ENCODE measurements at places on chromosomes 5 and 9.
A peak's percentile ranks its signal among the peaks of the same experiment; 100 is the strongest.

- no peak for DNase-seq
Observed at GRCh38 chr5:405421-405820, 37.6 kb upstream of the EXOC3 start.

- DNase-seq: peak; percentile 27
Observed at GRCh38 chr5:134845335-134845851, 375 bp upstream of the C5orf24 start.

GRCh38 chr5:32190095-32190494, 16.0 kb upstream of the GOLPH3 start:
- peak; percentile 97 for DNase-seq

DNA sequence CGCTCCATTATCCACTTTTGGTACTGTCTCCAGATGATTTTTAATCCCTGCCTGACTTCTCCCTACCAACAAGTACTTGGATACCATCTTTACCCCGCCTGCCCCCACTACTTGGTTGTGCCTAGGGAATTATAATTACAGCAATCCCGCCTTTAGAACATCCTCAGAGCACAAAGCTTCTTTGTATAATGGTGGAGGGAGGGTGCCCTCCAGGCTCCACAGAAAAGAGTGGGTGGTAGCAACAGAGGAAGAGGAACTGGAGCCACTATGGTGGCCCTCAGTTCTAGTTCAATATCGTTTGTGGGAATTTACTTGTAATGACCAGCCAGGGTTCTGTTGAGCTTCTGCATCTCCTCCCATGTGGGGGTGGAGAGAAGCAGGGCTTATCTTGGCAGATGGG, 79.0 kb upstream of the RNF38 start:
- no peak for DNase-seq

- no peak for DNase-seq
Observed at GRCh38 chr5:98785244-98785643, 11.8 kb downstream of the RGMB start.

DNA sequence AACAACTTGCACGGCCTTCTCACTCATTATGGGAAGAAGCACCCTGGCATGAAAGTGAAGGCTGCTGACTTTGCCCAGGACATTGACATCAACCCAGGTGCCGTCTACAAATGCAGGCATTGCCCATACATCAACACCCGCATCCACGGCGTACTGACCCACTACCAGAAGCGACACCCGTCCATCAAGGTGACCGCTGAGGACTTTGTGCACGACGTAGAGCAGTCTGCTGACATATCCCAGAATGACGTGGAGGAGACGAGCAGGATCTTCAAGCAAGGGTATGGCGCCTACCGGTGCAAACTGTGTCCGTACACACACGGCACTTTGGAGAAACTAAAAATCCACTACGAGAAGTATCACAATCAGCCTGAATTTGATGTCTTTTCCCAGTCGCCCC, 65.4 kb downstream of the ZNF462 start:
- DNase-seq: no peak

DNA sequence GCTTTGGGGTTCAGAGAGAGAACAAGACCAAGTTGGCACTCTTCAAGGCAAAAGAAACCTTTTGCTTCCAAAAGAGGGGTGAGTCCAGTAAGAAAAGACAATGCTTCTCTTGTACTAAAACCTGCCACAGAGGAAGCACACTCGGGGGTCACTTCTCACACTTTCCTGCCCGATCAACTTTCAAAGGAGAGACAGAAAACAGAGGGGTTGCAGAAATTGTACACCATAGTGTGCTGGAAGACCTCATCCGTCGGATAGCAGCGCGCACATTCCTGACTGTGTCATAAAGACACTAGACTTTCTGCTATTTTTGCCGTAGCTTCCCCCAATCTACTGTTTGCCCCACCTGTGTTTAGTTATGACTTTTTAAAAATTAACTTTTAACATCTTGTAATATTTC, 66.9 kb downstream of the OR2K2 start:
- DNase-seq: no peak

- peak; percentile 95 for DNase-seq
Observed at GRCh38 chr9:114285166-114285867, 37.6 kb upstream of the ORM1 start.

GRCh38 chr9:121950441-121950840, 142.7 kb downstream of the TTLL11 start:
- DNase-seq: no peak

DNA sequence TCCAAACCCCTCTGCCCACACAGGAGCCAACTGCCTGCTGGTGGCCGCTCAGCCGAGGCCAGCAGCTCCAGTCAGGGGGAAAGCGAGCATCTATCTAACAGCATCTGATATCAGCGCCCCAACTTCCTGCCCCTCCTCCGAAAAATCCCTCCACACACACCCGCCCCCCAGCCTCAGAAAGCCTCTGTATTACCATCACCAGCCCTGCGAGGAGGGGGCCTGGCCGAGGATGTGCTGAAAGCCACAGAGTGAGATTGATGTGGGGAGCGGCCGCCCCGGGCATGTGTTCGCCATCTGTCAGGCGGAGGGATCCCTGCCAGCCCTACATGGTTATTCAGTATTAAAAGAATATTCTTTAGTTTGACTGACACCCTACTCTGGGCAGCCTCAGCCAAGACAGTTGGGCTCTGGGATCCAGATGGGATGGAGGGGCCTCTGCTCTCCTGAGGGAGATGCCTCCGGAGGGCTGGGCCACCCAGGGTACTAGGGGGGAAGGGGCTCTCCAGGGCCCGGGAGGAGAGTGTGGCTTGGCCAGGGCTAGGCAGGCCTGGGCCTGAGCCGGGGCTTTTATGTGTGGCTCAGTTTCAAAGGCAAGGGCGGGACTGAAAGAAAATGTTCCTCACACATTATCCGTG, 98.0 kb downstream of the HSD17B3 start:
- DNase-seq: peak; percentile 85

DNA sequence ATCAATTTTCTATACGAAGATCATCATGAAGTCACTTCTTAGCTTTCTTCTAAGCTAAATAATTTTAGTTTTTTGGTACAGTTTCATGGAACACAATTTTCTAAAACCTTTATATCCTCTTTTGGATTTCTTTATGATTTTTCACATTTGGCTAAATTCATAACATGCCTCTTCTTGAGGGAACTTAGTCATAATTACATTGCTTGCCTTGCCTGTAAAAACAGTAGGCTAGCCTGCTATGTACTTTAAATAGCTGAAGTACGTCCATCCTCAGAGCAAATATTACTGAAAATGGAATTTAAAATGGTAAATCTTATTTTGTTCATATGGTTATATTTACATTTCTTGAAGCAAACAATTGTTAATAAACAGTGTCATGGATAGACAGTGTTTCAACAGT, 225.0 kb downstream of the VPS13A start:
- no peak for DNase-seq

- DNase-seq: no peak
Observed at GRCh38 chr9:92954886-92955285, 7.6 kb downstream of the FGD3 start.

GRCh38 chr9:70035691-70036090, 8.0 kb upstream of the MAMDC2 start:
- no peak for DNase-seq

DNA sequence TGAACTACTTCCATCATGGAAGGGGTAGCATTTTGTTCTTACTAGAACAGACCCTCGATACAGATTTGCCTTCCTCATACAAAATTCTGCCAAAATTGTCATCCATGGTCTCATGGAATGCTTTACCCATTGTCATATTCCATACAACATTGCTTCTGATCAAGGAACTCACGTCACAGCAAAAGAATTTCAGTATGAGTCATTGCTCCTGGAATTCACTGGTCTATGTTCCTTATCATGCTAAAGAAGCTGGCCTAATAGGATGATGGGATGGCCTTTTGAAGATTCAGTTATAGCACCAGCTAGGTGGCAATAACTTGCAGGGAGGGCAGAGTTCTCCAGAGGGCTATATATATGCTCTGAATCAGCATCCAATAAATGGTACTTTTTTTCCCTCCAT, 18.2 kb upstream of the FNIP1 start:
- DNase-seq: peak; percentile 86

DNA sequence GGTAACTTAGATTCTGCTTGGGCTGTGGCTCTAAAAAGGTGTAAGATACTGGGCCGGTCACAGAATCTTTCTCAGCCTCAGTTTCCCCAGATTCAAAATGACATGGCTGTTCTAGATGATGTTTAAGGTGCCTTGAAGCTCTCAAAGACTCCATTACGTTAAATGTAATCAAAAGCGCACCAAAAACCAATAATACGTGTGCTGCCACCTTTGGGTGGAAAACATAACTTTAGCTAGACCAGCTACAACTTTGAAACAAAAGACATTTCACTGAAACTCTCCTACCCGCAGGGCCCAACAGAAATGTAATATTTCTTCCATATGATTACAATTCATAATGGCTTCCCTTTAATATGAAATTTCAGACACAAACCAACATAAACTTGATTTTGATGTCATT, 35.0 kb upstream of the PCSK5 start:
- peak; percentile 8 for DNase-seq

GRCh38 chr5:84706678-84707641, 322.3 kb upstream of the EDIL3 start:
- no peak for DNase-seq

- no peak for DNase-seq
Observed at GRCh38 chr5:92492908-92493307, 1088.1 kb downstream of the NR2F1-AS1 start.

- no peak for DNase-seq
Observed at GRCh38 chr5:60809891-60810425, 34.1 kb downstream of the ELOVL7 start.

GRCh38 chr5:82018462-82018861, 46.6 kb downstream of the ATG10 start:
- peak; percentile 5 for DNase-seq

DNA sequence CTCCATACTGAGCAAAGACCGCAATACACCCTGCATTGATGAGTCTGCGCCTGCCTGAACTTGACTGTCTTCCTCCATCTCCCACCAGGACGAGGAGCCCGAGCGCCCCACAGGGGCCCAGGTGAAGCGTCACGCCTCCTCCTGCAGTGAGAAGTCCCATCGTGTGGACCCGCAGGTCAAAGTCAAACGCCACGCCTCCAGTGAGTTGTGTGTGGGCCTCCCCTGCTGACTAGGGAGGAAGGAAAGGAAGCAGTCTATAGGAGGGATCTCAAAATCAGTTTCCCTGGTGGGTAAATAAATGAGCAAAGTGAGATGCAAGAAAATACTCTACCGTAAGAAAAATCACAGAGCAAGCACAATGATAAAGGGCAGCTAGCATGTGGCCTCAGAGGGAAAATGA, 22.8 kb upstream of the GRPEL2 start:
- DNase-seq: no peak

DNA sequence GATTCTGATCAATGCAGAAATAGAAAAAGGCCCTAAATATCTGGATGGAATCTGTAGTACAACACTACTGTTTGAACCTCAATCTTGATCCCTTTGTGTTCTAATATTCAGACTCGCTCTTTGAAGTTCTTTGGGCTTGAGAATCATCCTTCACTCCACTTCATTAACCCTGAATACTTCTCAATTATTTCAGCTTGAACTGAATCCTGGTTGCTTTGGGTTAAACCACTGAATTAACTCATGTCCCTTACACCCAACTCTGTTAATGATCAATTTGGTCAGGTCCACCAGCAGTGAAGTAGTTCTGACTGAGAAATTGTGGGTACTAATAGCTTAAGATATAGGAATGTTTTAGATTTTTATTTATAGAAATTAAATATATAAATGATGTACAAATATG, 1707.2 kb upstream of the ACO1 start:
- DNase-seq: no peak

DNA sequence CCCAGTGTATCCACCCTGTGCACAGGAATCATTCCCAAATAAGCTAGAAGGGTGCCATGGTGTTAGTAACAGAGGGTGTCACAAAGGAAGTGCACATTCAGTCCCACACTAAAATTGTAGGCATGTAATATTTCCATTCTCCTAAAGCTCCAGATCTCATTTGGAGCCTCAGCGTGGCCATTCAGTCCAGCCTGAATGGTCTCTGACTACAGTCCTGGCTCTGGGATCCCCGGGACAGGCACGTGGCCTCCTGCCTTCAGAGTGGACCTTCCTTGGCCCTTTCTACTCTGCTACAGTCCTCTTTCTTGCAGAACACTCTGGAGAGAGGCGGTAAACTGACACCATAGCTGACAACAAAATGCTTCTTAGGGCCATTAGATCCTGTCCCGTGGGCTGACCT, 243.9 kb downstream of the IRX2 start:
- no peak for DNase-seq

DNA sequence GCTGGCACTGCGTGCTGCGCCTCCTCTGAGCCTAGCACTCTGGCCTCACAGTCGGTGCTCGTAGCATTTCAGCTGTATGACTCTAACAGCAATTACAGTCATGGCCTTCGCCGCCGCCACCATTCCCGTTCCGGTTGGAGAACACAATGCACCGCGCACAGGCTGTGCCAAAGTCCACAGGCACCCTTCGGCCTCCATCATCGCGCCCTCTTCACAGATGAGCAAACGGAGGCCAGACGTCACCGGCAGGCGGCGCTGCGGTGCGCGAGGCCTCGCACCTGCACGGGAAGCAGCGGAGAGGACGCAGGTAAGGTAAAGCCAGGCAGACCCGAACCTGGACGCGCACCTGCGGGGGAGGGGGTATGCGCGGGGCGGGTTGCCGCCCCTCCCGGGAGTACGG, 128.9 kb downstream of the BARX1 start:
- DNase-seq: no peak

DNA sequence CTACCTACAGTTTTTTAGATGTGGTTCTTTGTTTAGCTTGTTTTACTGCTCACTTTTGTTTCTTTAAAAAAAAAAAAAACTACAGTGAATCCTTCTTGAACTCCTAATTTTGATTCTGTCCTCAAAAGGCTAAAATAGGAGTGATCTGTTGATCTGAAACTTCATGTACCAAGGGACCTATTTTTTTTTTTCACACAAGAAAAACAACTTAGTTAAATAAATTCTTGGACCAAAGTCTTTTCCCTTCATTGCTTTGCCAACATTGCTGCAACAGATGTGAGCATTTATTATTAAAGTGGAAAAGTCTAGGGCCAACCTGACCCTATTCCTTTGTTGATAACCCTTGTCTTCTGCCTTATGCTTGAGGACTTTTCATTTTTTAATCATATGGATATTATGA, 236.8 kb downstream of the ARHGEF28 start:
- no peak for DNase-seq
